ENCODE measurements at places on chromosomes 4 and X.

DNA sequence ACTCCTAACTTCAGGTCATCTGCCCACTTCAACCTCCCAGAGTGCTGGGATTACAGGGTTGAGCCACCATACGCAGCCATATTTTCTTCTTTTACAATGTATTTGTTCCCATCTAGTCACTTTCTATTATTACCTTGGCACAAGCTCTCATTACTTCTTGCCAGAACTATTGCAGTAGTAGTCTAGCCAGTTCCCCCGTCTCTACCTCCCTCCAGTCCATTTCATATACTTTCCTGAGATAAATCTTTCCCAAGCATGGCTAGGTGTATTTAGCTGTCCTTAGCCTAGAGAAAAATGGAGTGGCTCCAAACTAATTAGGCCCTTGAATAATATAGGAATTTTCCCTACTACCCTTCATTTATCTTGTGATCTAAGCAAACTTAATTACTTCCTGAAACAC is 412.2 kb downstream of the RPA4 start:
- DNase-seq, result no peak

DNA sequence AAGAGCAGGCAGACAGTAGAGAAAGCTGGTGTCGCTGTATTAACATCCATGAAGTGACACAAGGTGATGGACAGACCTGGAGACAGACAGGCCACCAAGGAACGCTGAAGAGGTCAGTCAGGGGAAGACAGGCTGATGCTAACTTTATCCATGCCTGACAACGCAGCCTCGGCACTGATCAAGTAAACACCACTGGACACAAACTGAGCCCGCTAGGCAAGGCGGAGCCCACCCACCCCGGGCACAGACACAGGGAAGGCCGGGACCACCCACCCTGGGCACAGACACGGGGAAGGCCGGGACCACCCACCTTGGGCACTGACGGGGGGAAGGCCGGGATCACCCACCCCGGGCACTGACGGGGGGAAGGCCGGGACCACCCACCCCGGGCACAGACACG is 18.8 kb downstream of the PPP2R3B start:
- DNase-seq, result no peak

GRCh38 chr4:182288534-182288933 is 45.3 kb downstream of the TENM3 start:
- no peak for DNase-seq

- DNase-seq, result no peak
These were observed 367.6 kb upstream of the LCORL start for GRCh38 chr4:18389115-18389514.

DNA sequence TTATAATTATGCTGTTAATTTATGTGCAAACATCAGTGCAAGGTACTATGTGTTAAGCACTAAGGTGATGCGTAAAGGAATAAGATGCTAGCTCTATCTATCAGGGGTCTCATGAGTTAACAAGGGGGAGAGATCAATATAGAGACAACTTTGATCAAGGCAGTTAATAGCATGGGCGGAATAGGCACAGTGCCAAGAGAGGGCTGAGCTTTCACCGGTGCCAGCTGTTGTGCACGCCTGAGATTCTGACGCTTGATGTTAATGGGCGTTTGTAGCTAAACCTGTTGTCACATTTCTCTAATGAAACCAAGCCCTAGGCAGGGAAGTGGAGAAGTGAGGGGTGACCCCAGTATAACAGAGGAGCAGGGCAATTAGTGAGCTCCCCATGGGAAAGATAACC is 86.0 kb upstream of the NMU start:
- no peak for DNase-seq

- no peak for DNase-seq
These were observed 11.3 kb upstream of the PLAC1 start for GRCh38 chrX:134669378-134670098.

GRCh38 chrX:50100188-50100587 is 100.6 kb downstream of the AKAP4 start:
- DNase-seq, result no peak

DNA sequence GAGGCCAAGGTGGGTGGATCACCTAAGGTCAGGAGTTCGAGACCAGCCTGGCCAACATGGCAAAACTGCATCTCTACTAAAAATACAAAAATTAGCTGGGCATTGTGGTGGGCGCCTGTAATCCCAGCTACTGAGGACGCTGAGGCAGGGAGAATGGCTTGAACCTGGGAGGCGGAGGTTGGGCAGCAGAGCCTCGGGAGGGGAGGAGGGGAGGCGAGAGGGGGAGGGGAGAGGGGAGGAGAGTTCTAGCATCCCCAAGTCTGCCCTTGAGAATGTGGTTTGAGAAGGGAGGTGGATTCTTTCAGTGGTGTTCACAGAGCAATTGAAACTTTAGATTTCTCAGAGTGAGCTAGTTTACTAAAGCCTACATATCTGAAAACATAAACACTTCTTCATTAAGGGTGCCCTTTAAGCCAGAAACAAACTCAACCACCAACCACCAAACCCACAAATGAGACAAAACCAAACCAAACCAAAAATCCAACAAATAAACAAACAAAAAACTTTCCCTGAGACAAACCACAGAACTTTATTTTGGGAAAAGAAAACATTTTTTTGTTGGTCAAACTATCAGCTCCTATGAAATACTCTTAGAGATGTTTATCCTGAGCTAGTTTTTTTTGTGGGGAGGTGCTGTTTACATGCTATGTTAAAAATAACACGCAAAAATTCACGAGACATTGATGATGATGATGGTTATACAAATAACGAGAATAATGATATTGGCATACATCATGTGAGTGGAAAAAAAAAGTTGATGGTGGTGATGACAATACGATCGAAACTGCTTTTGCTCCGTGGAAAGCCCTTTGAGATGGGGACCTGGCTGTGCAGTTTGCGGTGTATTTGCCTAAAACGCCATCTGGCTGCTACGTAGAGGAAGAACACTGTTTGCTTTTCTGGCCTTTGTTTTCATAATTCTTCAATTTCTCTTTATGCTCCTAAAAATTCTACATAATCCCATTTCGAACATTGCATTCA is 98.2 kb upstream of the PRKX start:
- peak; percentile 60 for DNase-seq

DNA sequence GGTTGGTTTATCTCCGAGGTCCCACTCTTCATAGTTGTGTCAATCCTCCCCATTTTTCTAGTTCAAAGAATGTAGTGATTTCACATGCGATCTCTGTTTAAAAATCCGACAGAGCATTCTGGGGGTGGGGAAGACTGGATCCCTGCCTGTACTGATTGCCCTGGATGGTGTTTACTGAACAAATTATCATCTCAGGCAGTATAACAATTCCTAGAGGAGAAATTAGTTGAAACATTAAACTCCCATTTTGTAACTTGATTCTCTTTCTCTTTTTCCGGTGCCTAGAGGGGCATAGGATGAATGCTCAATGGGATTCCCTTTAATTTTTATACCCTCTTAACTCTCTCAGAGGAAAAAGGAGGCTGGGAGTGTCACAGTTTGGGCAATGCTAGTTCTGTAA is 10.0 kb upstream of the CWH43 start:
- DNase-seq, result no peak

Data from central memory CD4-positive, alpha-beta T cell (primary cell).